Activated CD4-positive, alpha-beta T cell treated with anti-CD3 and anti-CD28 coated beads, Interleukin-2, amount 10 ng/mL, durations not matched to agents 24 days and 14 days (primary cell): ENCODE measurements at places on chromosomes 6 and 20.

GRCh38 chr20:60331688-60332300, 373.6 kb downstream of the CDH26 start:
- no peak for DNase-seq
- H3K27me3 ChIP-seq = no peaks in the 10 kb centered on the region
- no peak overlapping the region for H3K27ac ChIP-seq
- no peak overlapping the region for H3K4me3 ChIP-seq
- H3K4me1 ChIP-seq = no peaks in the 10 kb centered on the region

GRCh38 chr20:41407607-41408006, 41.0 kb upstream of the EMILIN3 start:
- no peak overlapping the region for H3K27ac ChIP-seq
- H3K36me3 ChIP-seq = peaks cover 39% of the 10 kb centered on the region
- peaks cover 27% of the 10 kb centered on the region for H3K4me1 ChIP-seq
- peak; percentile 55 for DNase-seq
- H3K27me3 ChIP-seq = no peaks in the 10 kb centered on the region
- no peak overlapping the region for H3K4me3 ChIP-seq

DNA sequence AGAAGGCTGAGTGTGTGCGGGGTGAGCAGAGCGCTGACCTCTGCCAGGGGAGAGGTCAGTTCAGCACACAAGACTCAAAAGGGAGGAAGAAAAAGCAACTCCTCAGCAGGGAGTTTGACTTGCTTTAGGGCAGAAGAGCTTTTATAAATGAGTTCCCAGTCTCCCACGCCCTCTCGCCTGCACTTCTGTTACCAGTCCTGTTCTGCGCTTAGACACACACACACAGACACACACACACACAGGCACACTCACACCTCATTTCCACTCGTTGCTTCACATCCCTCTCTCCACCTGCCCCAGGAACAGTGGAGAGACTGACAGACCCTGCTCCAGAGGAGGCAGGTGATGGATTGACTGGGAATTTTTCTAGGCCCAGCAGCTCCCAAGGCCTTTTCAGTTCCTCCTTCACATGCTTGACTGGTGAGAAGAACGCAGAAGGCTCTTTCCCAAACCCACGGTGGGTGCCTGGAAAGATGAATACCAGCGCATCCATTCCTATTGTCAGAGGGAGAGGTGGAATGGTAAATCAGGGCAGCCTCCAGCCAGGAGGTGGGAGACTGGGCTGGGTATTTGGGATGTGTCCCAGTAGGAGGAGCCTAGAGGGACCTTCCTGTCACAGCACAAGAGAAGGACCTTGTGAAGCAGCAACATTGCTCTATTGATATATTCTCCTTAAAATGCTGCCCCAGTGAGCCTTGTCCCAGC, 43.7 kb downstream of the JAG1 start:
- no peak overlapping the region for H3K27ac ChIP-seq
- no peaks in the 10 kb centered on the region for H3K27me3 ChIP-seq

DNA sequence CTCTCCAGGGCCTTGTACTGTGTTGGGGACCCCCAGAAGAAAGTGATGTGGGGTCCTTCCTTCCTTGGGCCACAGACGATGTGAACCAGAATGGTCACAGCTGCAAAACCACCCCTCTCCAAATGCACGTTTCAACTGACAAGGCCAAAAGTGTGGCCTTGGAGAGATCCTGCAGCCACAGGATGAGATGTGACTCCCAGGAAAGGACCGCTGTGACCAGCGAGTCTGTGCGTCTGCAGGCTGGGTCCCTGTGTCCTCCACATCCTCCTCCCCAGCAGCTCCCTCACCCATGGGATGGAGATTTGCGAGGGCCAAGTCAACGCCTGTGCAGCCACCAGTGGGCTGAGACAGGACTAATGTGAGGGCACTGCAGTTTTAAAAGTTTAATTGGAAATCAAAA, 247.0 kb downstream of the ERMARD start:
- H3K27ac ChIP-seq = no peak overlapping the region
- no peak overlapping the region for H3K4me3 ChIP-seq
- no peaks in the 10 kb centered on the region for H3K36me3 ChIP-seq
- no peak for DNase-seq

- no peaks in the 10 kb centered on the region for H3K4me1 ChIP-seq
- DNase-seq = no peak
- H3K27ac ChIP-seq = no peak overlapping the region
- H3K27me3 ChIP-seq = no peaks in the 10 kb centered on the region
- no peaks in the 10 kb centered on the region for H3K36me3 ChIP-seq
These were observed 676.0 kb upstream of the MARCKS start for GRCh38 chr6:113181164-113181563.

GRCh38 chr6:168153553-168153952, 74.5 kb upstream of the FRMD1 start:
- H3K4me1 ChIP-seq = no peaks in the 10 kb centered on the region
- H3K4me3 ChIP-seq = no peak overlapping the region

DNA sequence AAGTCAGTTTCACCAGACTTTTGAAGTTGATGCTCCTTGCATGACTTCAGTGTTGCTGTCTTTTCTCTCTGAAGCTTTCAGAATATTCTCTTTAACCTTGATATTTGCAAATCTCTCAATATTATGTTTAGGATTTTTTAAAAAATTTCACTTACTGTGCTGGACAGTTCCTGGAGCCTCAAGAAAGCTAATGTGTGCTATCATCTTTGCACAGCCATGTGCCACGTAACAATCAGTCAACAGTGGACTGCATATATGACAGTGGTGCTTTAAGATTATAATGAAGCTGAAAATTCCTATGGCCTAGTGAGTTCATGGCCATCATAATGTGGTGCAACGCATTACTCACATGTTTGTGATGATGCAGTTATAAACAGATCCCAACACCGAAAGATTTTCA, 59.1 kb upstream of the OGFRL1 start:
- H3K4me1 ChIP-seq = peaks cover 7% of the 10 kb centered on the region
- no peaks in the 10 kb centered on the region for H3K36me3 ChIP-seq
- H3K27ac ChIP-seq = no peak overlapping the region
- DNase-seq = no peak

GRCh38 chr6:114534813-114535212, 192.0 kb upstream of the HS3ST5 start:
- no peak overlapping the region for H3K27ac ChIP-seq
- H3K36me3 ChIP-seq = no peaks in the 10 kb centered on the region
- no peak for DNase-seq
- no peak overlapping the region for H3K4me3 ChIP-seq
